ENCODE measurements at places on chromosomes 13 and 19.

DNA sequence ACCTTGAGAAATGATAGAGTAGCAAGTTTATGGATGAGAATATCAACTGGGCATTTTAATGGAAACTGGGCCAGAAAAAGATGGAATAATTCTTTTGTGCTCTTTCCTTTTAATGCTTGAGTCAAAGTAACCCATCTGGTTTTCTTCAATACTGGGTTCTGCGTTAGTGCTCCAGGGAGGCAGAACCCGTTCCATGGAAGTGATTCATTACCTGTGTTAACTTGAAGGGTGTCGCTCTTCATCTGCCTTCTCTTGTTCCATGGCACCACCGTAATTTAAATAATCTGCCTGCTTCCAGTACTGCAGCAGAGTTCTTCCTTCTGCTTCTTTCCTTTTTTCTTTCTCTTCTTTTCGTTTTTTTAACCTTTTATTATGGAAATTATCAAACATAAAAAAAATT lies 14.7 kb upstream of the USP12 start:
- H3K4me3 ChIP-seq = no peak overlapping the region
- no peaks in the 10 kb centered on the region for H3K36me3 ChIP-seq
- H3K4me1 ChIP-seq = 0 out of 2 replicates have a peak, but pooled peaks cover 5% of the 10 kb centered on the region

DNA sequence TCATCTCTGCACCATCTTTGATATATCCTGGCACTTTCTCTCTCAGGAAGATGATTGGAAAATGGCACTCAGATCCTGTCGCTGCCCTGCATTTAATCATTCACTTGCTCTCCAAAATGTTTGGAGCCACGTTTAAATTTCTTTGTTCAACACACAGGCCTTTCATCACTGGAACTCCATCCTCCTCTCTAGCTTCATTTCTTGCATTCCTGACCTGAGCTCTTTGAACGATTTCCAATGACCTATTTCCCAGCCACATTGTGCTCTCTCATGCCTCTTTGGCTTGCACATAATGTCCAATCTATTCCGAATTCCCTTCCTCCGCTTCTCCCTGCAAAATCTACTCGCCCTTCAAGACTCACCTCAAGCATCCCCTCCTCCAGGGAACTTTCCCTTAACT lies 287.4 kb upstream of the NBEA start:
- H3K4me3 ChIP-seq = no peak overlapping the region
- H3K4me1 ChIP-seq = no peaks in the 10 kb centered on the region
- DNase-seq = no peak

- H3K27ac ChIP-seq = no peak overlapping the region
- no peaks in the 10 kb centered on the region for H3K27me3 ChIP-seq
- H3K36me3 ChIP-seq = peaks cover 77% of the 10 kb centered on the region
- H3K4me3 ChIP-seq = no peak overlapping the region
- H3K4me1 ChIP-seq = no peaks in the 10 kb centered on the region
- DNase-seq = no peak
These were observed 21.4 kb upstream of the UPF3A start for GRCh38 chr13:114259974-114260373.

DNA sequence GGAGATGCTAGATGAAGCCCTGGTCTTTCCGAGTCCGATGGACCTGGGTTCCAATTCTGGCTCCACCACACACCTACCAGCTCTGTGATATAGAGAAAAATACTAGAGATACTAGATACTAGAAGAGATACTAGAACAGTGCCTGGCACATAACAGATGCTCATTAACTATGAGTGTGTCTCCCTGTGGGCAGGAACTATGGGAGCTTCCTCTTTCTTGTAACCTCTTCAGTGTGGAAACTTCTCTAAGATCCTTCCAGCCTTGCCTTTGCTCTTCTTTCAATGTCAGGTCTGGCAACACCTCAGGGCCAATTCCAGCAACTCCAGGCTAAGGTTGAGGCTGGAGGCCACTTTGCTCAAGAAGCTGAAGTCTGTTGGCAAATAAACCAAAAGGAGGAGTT lies 143.9 kb downstream of the KATNAL1 start:
- no peaks in the 10 kb centered on the region for H3K36me3 ChIP-seq
- H3K27ac ChIP-seq = no peak overlapping the region
- no peaks in the 10 kb centered on the region for H3K27me3 ChIP-seq
- H3K4me3 ChIP-seq = no peak overlapping the region
- no peak for DNase-seq
- H3K4me1 ChIP-seq = no peaks in the 10 kb centered on the region

DNA sequence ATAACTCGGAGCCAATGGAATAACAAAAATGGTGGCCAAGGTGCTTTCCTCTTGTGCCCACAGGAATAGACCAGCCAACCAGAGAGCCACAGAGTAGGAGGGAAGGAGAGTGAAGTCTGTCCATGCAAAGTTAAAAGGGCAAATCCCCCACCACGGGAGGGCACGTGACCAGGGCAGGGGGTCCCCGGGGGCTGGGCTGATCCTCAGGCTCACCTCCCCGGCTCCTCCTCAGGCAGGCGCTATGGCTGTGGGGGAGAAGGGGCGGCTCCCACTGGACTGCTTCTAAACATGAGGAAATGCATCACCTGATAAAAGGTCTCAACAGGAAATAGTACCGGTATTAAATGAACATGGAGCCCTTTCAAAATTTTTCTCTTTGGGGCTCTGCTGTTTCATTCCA lies 73.2 kb upstream of the SLC15A1 start:
- H3K27me3 ChIP-seq = no peaks in the 10 kb centered on the region
- no peak overlapping the region for H3K4me3 ChIP-seq
- H3K4me1 ChIP-seq = no peaks in the 10 kb centered on the region
- no peak for DNase-seq
- H3K27ac ChIP-seq = no peak overlapping the region

DNA sequence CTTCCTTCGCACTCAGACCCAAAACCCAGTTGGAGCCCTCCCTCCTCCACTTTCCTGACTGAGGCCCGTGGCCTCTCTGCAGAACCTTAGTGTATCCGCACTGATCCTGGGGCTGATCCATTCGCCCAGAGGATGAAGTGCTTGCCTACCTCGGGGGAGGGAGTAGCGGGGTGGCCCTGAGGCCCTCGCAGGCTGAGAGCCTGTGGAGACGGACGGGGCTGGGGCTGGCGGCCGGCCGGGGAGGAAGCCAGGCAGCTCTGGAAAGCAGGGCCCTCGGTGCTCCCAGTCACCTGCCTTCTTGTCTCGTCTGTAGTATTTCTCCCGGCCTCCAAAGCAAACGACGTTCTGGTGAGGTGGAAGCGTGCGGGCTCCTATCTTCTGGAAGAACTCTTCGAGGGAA lies 1.3 kb downstream of the PROZ start:
- H3K36me3 ChIP-seq = no peaks in the 10 kb centered on the region
- H3K27me3 ChIP-seq = peaks cover 6% of the 10 kb centered on the region
- no peak for DNase-seq
- no peak overlapping the region for H3K4me3 ChIP-seq
- H3K27ac ChIP-seq = no peak overlapping the region
- peaks cover 10% of the 10 kb centered on the region for H3K4me1 ChIP-seq

GRCh38 chr13:91621963-91622362 lies 223.5 kb downstream of the GPC5 start:
- no peak overlapping the region for H3K27ac ChIP-seq
- H3K36me3 ChIP-seq = no peaks in the 10 kb centered on the region
- DNase-seq = no peak
- H3K4me3 ChIP-seq = no peak overlapping the region
- no peaks in the 10 kb centered on the region for H3K27me3 ChIP-seq
- no peaks in the 10 kb centered on the region for H3K4me1 ChIP-seq

GRCh38 chr19:17105556-17105955 lies 30.0 kb downstream of the MYO9B start:
- peaks cover 36% of the 10 kb centered on the region for H3K36me3 ChIP-seq
- peaks cover 17% of the 10 kb centered on the region for H3K4me1 ChIP-seq
- DNase-seq = no peak

DNA sequence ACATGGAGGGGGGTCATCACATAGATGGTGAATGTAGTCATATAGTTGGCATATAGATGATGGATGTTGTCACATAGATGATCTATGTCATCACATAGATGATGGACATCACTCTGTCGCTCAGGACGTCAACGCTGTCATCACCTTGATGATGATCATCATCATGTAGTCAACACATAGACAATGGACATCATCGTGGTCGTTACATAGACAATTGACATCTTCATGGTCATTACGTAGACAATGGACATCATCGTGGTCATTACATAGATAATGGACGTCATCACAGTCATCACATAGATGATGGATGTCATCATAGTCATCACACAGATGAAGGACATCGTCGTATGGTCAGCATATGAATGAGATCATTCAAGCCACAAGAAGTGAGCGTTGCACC lies 28.6 kb upstream of the SLC15A1 start:
- H3K27me3 ChIP-seq = no peaks in the 10 kb centered on the region
- DNase-seq = no peak
- H3K4me3 ChIP-seq = no peak overlapping the region
- H3K36me3 ChIP-seq = no peaks in the 10 kb centered on the region
- H3K4me1 ChIP-seq = peaks cover 3% of the 10 kb centered on the region
- H3K27ac ChIP-seq = no peak overlapping the region

GRCh38 chr13:49655906-49656305 lies 27.6 kb downstream of the ARL11 start:
- H3K27me3 ChIP-seq = no peaks in the 10 kb centered on the region
- H3K27ac ChIP-seq = no peak overlapping the region
- peaks cover 6% of the 10 kb centered on the region for H3K4me1 ChIP-seq
- no peak overlapping the region for H3K4me3 ChIP-seq
- DNase-seq = no peak

GRCh38 chr19:53554804-53555203 lies 16.9 kb downstream of the ZNF331 start:
- no peak for DNase-seq
- peak overlapping the region; percentile 60 for H3K4me3 ChIP-seq
- no peak overlapping the region for H3K27ac ChIP-seq
- no peaks in the 10 kb centered on the region for H3K27me3 ChIP-seq

GRCh38 chr19:44847144-44848035 lies 1.3 kb downstream of the NECTIN2 start:
- peak; percentile 51 for DNase-seq
- H3K4me1 ChIP-seq = peaks cover 19% of the 10 kb centered on the region
- H3K27ac ChIP-seq = peak overlapping the region; percentile 61
- H3K36me3 ChIP-seq = 0 out of 2 replicates have a peak, but pooled peaks cover 2% of the 10 kb centered on the region

GRCh38 chr19:42465827-42466280 lies 23.1 kb upstream of the CXCL17 start:
- DNase-seq = no peak
- peaks cover 7% of the 10 kb centered on the region for H3K27me3 ChIP-seq
- H3K27ac ChIP-seq = no peak overlapping the region
- no peaks in the 10 kb centered on the region for H3K36me3 ChIP-seq
- H3K4me3 ChIP-seq = no peak overlapping the region

DNA sequence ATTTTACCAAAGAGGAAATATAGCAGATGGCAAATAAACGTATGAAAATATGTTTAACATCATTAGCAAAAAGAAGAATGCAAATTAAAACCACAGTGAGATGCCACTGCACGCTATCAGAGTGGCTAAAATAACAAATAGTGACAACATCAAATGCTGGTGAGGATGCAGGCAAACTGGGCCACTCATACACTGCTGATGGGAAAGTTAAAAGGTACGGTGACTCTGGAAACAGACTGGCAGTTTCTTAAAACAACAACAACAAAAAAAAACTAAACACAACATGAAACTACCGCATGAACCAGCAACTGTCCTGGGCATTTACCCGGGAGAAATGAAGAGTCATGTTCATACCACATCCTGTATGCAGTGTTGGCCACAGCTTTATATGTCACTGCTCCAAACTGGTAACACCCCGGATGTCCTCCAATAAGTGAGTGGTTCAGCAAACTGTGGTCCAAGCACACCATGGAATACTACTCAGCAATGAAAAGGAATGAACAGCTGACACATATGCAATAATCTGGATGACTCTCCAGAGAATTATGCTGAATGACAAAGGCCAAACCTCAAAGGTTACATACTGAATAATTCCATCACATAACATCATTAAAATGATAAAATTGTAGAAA lies 22.3 kb downstream of the EPS15L1 start:
- H3K27me3 ChIP-seq = no peaks in the 10 kb centered on the region
- no peak overlapping the region for H3K27ac ChIP-seq
- DNase-seq = no peak
- no peaks in the 10 kb centered on the region for H3K4me1 ChIP-seq
- H3K36me3 ChIP-seq = no peaks in the 10 kb centered on the region

- no peaks in the 10 kb centered on the region for H3K4me1 ChIP-seq
- no peaks in the 10 kb centered on the region for H3K36me3 ChIP-seq
- DNase-seq = no peak
These were observed 59.5 kb upstream of the SLITRK1 start for GRCh38 chr13:83941701-83942335.

- no peaks in the 10 kb centered on the region for H3K4me1 ChIP-seq
- H3K27me3 ChIP-seq = no peaks in the 10 kb centered on the region
- no peaks in the 10 kb centered on the region for H3K36me3 ChIP-seq
- no peak overlapping the region for H3K27ac ChIP-seq
These were observed 43.1 kb downstream of the CYP4F22 start for GRCh38 chr19:15551293-15552004.

GRCh38 chr19:15291548-15292021 lies 40.8 kb downstream of the BRD4 start:
- no peaks in the 10 kb centered on the region for H3K27me3 ChIP-seq
- no peak overlapping the region for H3K27ac ChIP-seq
- no peak overlapping the region for H3K4me3 ChIP-seq
- peaks cover 55% of the 10 kb centered on the region for H3K4me1 ChIP-seq

- no peak overlapping the region for H3K4me3 ChIP-seq
- no peak overlapping the region for H3K27ac ChIP-seq
These were observed 17.6 kb downstream of the GNA11 start for GRCh38 chr19:3111586-3112247.

DNA sequence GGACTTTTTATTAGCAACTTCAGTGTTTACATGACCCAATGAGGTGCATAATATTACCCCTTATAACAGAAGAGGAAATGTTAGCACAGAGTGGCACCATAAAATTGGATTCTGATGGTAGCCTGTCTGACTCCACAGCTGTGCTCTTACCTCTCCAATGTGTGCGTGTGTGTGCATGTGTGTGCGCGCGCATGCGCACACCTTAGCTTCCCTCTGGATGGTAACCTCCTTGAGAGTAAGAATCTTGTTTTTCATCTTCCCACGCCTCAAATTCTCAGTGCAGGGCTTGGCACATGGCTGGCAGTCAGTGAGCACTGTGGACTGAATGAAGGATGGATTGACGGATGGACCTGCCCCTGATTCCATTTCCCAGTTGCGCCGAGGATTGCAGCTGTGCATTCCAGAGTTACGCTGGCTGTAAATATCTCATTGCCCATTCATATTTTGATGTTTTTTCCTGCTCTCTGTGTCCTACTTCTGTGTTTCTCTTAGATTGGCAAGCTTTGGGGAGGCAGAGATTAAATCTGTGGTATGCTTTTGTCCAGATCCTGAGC lies 99.2 kb upstream of the WASF3 start:
- peak; percentile 69 for DNase-seq
- 0 out of 2 replicates have a peak overlapping the region, but pooled peaks have one; percentile 1 for H3K4me3 ChIP-seq
- H3K4me1 ChIP-seq = peaks cover 46% of the 10 kb centered on the region
- peak overlapping the region; percentile 99 for H3K27ac ChIP-seq

GRCh38 chr13:39401046-39401705 lies 201.8 kb downstream of the LHFPL6 start:
- H3K36me3 ChIP-seq = no peaks in the 10 kb centered on the region
- H3K4me1 ChIP-seq = peaks cover 5% of the 10 kb centered on the region
- DNase-seq = no peak
- H3K27me3 ChIP-seq = no peaks in the 10 kb centered on the region
- no peak overlapping the region for H3K4me3 ChIP-seq

- H3K36me3 ChIP-seq = no peaks in the 10 kb centered on the region
- H3K27me3 ChIP-seq = no peaks in the 10 kb centered on the region
- no peaks in the 10 kb centered on the region for H3K4me1 ChIP-seq
- DNase-seq = no peak
- H3K27ac ChIP-seq = no peak overlapping the region
These were observed 140.1 kb downstream of the RGCC start for GRCh38 chr13:41597348-41598041.

GRCh38 chr19:12733369-12734214 lies 892 bp downstream of the TRIR start:
- no peaks in the 10 kb centered on the region for H3K27me3 ChIP-seq
- H3K4me1 ChIP-seq = peaks cover 10% of the 10 kb centered on the region
- peak overlapping the region; percentile 98 for H3K4me3 ChIP-seq
- DNase-seq = peak; percentile 68

Measured in SJCRH30 (cell line).